IPS DF 6.9 (cell line): ENCODE measurements at places on chromosomes 4 and X.

GRCh38 chrX:104539081-104539480 lies 26.9 kb upstream of the IL1RAPL2 start:
- DNase-seq, result no peak

DNA sequence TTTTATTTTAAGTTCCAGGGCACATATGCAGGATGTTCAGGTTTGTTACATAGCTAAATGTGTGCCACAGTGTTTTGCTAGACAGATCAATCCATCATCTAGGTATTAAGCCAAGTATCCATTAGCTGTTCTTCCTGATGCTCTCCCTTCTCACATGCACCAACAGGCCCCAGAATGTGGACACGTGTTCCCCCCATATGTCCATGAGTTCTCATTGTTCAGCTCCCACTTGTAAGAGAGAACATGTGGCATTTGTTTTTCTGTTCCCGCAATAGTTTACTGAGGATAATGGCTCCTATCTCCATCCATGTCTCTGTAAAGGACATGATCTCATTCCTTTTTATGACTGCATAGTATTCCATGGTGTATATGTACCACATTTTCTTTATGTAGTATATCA lies 374.8 kb upstream of the FAT1 start:
- DNase-seq, result no peak

DNA sequence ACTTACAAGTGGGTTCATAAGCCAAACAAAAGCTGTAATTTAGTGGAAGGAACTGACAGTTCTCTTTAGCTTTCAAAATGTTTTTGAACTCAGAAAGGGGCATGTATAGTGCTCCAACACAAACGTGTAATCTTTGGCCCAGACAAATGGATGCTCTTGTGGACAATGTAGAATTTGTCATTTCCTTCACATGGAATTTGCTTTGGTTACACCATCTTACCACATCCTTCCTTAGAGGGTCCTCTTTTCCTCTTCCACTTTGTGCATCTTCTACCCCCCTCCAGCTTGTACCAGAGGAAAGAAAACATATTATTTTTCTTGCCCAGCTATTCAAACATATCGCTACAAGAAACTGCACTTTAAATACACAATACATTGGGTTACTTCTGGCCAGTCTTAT lies 42.4 kb downstream of the MEPE start:
- DNase-seq, result no peak

DNA sequence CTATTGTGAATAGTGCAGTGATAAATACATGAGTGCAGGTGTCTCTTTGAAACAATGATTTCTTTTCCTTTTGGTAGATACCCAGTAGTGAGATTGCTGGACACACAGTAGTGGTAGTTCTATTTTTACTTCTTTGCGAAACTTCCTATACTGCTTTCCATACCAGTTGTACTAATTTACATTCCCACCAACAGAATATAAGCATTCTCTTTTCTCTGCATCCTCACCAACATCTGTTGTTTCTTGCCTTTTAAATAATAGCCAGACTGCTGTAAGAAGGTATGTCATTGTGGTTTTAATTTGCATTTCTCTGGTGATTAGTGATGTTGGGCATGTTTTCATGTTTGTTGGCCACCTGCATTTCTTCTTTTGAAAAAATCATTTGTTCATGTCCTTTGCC lies 105.9 kb downstream of the COL4A6 start:
- no peak for DNase-seq

DNA sequence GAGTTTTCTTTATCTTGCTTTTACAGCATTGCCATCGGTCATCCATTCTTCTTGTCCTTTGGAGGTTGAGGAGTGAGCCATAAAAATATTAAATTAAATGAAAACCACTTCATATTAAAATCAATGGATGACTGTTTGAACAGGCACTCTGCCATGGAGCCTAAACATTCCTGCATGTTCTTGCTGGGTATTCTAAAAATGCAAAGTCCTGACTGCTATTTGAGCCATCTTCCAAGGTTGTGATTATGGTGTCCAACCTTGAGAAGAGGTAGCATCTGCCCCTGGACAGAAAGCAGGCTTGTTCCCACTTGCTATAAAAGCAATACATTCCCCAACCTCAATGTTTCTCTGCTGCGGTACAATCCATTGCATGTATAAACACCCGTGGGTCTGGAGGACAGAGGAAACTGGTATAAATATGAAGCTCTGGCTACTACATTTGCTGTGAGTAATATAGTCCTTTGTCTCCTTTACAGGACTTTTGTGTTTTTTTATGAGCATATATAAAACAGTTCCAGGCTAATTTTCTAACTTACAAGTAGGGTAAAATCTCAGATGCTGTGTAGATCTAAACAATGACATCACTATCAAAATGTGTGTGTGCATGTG lies 70.9 kb upstream of the FAT4 start:
- no peak for DNase-seq

DNA sequence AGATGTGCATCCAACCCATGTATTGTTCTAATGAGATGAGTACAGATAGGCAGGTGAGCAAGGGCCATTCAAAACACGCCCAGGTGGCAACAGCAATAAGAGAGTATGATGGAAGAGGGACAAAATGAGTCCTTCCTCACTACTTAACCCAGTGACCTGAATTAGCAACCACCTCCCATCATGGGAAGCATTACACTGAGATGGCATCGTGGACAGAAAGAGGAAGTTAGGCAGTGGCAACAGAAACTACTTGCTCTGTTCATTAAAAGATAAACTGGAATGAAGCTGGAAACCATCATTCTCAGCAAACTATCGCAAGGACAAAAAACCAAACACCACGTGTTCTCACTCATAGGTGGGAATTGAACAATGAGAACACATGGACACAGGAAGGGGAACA lies 17.2 kb downstream of the RXFP1 start:
- no peak for DNase-seq

- no peak for DNase-seq
Measured at GRCh38 chr4:32172761-32173160, 1452.6 kb downstream of the PCDH7 start.

GRCh38 chr4:128390475-128390996 lies 102.9 kb upstream of the PGRMC2 start:
- no peak for DNase-seq

DNA sequence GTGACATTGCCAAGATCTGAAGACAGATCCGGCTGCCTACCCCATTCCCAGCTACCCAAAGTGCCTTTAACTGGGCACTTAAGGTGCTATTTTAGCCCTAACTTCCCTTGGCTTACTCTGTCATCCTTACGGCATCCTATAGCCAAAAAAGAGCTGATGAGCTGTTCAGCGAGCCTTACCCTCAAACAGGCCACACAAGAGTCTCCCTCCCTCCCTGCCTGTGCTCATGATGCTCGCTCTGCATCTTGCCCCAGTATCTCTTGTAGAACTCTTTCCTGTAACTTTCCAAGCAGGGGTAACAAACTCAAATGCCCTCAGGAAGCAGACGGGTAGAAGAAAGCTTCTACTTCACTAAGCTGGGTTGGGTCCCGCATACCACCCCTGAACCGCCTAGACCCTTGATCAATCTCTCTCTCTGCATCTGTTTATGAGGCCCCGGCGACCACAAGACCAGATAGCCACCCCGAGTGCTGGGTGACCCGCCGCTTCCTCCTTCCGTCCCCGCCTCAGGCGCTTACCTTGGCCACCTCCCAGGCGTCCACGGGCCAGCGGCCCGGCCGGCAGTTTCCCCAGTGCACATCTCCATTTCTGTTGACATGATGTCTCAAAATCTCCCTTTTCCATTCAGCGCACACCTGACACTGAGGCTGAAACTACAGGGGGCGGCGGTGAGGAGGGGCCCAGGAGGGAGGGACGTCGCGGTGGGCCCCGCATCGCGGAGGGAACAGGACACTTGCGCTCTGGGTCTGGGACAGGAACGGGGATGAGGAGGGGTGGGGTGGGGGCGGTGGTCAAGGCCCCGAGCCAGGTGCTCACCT lies 663 bp downstream of the CXorf38 start:
- DNase-seq, result no peak

DNA sequence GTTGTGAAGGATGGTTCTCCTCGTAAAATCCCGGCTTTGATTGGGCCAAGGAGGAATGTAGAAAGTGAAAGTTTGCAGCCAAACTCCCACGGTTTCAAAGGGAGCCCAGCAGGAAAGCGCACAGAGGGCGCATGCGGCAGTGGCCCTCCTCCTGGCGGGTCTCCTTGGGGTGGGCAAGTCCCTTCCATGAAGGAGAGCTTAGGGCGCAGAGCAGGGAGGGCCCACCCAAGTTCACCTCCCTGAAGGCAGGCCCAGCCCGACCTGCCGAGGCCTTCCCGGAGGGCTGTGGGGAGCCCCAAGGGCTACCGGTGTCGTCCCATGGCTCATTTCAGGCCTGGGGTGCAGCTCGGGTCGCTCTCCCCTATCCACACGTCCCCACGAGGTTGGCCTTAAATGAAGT lies 2.0 kb downstream of the PDZD4 start:
- DNase-seq, result no peak

DNA sequence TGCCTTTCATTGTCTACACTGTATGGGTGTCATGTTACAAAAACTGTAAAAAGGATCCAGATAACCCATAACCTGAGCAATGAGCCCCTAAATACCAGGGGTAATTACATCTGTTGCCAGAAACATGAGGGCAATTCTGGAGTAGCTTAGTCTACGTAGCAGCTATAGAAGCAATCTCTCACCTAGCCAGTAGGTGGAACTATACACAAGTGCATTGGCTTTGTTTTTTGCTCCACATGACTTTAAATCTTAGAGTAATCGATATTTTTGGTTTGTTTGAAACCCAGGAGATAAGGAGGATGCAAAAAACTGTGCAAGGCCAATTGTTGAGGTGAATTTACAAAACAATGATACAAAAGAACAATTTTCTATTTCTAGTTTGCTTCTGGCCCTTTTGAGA lies 57.5 kb downstream of the GPR82 start:
- peak; percentile 2 for DNase-seq

- no peak for DNase-seq
Measured at GRCh38 chr4:139599594-139600374, 43.8 kb upstream of the SETD7 start.

DNA sequence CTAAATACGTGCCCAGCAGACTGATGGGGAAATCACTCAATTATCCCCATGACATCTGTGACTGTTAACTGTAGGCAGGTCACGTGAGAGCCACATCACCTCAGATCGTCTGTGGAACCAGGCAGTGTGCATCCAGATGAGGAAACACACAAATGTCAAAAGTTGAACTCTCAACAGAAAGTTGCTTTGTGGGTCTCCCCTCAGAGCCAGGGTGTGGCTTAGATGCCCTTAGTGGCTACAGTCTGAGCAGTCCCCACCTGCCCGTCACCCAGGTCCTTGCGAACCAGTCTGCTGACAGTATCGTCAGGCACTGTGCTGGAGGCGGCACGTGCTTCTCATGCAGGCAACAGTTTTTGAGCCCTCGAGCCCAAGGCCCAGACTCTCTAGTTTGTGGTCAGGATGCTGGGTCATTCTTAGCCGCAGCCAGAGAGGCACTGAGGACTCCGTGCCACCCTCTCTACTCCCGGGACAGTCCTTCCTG lies 10.8 kb downstream of the TMEM187 start:
- DNase-seq, result no peak

GRCh38 chrX:96449191-96449590 lies 235.5 kb upstream of the DIAPH2 start:
- no peak for DNase-seq

DNA sequence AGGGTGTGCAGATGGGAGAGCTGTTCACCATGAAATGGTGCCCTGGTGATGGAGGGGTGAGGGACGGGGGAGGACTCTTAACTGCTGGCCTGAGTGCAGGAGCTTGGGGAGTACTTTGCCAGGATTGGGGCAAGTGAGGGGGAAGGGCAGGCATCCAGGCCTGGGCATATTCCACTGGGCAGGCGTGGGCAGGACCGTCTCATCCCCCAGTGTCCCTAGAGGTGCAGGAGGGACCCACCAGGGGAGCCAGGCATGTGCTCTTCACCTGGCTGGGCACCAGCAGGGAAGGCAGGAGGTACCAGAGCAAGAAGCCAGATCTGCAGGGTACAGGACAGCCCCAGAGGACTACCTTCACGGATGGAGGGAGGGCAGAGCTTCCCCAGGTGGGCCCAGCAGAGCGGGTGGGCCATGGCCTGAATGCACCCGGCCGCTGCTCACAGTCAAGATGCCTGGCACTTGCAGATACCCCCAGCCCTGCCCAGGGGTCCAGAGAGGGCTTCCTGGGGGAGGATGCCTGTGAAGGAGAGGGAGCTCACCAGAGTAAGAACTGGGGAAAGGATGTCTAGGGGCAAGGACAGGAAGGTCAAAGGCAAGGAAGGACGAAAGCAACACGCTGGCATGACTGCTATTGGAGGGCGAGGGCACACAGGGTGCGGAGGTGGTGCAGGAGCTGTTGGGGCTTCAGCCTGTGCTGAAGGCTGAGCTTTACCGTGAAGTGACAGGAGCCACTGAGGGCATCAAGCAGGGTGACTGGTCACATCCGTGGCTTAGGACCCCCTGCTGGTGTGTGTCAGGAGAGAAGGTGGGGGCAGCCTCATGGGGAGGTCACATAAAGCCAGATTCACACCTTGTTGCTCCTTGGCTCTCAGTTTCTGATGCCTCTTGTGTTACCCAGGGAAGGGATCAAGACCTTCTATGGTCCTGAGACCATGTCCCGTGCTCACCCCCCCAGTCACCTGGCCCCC lies 68.2 kb upstream of the NKX1-1 start:
- DNase-seq, result no peak

- DNase-seq, result no peak
Measured at GRCh38 chr4:610411-611261, 14.7 kb upstream of the PDE6B start.

DNA sequence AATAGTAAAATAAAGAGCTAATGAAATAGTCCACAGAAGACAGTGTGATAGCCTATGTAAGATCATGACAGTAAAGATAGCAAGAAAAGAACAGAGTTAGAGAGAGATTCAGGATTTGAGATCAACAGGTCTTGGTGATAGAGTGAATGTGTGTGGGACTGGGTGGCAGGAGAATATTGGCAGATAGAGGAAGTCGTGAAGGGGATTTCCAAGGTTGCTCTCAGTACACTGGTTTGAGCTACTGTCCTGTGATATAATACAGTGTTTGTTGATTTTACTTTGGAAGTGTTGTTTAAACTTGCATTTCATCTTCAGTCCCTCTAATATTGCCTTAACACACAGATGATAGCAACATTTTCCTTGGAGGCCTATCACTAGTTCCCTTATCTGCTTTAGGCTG lies 44.1 kb downstream of the DTHD1 start:
- no peak for DNase-seq

DNA sequence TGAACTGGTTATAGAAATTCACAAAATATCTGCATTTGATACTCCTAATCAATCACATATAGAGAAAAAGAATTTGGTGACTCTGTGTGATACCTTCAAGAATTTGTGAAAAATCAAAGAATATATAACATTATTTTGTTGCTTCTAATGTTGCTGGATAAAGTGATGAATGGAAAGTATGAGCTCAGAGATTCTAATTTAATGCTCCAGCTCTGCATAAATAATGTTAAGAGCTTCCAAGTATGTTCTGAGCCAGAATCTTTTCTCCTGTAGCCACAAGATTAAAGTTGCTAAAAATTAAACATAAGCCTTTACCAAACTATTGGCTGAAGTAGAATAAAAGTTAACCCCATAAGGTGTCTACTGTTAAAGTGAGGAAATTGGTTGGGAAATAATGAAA lies 294.7 kb upstream of the CT83 start:
- DNase-seq, result no peak

GRCh38 chrX:32530802-32531403 lies 680.4 kb downstream of the DMD start:
- peak; percentile 2 for DNase-seq
